ENCODE measurements at places on chromosomes 4 and X. TPM values are rescaled to one million over a fixed set of nuclear protein-coding genes. Genes with fewer than 3 reads are reported as not detected.

DNA sequence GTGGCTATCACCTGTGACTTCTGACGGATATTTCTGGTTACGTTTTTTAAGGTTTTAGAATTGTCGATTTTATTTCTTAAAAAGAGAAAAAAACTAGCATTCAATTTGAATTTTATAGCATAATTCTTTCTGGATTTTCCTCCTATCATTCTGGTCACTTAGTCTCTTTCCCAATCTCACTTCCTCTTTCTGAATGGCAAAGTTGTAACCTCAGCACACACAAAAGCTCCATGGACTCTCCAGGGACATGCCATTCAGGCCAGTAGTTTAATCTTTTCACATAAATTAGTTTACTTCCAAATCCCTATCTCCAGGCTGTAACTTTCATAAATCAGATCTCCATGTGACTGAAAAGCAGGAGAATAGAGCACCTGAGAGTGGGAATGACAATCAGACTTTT is 110.7 kb downstream of the ARAP2 start:
- no peak for DNase-seq

DNA sequence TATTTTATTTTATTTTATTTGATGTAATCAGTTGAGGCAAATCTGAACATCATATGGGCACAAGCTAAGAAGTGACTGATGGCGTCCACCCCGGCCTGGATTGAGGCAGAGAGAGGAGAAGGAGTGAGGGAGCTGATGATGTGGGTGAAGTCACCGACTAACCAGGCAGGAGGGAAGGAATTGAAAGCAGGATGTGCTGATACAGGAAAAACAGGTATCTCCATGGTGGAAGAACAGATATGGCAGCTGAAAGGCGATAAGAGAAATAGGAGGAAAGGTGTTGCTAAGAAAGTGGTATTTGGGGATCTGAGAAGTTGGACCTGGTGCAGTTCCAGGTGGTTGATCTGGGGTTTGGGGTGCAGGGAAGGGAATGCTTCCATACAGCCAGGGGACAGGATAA is 37.6 kb upstream of the GYPB start:
- DNase-seq, result no peak

DNA sequence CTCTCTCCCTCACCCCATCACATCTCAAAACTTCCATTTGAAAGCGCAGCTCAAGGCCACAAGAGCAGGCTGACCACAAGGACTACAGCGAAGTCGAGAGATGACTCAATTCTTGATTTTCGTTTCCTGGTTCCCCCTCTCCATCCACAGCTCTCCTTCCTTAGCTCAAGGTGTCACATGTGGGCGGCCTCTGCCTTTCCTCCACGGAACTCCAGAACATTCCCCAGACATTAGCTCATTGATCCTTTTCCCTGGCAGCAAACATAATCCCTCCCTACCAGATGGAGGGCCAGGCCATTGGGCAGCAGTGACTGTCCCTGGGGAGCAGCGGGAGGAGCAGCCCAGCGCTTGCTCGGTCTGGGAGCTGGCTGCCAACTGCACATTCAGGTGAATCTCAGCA is 56.3 kb downstream of the CCDC149 start:
- no peak for DNase-seq

The STK32B gene
- polyA plus RNA-seq, result 7.6 TPM

The FTSJ1 gene
- 40.9 TPM for polyA plus RNA-seq

The SUPT20HL1 gene
- polyA plus RNA-seq, result not detected
